ENCODE measurements at places on chromosomes 5 and 9.
A peak's percentile ranks its signal among the peaks of the same experiment; 100 is the strongest.

GRCh38 chr5:112154940-112155686, 264.0 kb downstream of the EPB41L4A start:
- DNase-seq: no peak

GRCh38 chr5:40619421-40619820, 60.3 kb upstream of the PTGER4 start:
- no peak for DNase-seq

DNA sequence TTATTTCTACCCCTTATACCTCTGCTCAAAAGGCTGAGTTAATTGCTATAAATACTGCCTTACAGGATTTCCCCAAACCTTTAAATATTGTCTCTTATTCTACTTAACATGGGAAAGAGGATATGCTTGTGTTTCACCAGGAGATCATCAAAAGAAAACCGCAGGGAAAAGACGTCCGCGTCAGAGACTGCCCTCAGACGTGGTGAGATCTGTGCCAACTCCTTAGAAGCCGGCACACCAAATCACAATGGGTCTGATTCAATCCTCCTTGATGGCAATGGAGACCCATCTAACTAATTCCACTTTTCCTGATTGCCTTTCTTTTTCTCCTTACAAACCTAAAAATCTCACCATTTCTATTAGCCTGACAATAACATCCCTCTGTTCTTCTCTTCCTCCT, 55.0 kb downstream of the SH3PXD2B start:
- peak; percentile 76 for DNase-seq

DNA sequence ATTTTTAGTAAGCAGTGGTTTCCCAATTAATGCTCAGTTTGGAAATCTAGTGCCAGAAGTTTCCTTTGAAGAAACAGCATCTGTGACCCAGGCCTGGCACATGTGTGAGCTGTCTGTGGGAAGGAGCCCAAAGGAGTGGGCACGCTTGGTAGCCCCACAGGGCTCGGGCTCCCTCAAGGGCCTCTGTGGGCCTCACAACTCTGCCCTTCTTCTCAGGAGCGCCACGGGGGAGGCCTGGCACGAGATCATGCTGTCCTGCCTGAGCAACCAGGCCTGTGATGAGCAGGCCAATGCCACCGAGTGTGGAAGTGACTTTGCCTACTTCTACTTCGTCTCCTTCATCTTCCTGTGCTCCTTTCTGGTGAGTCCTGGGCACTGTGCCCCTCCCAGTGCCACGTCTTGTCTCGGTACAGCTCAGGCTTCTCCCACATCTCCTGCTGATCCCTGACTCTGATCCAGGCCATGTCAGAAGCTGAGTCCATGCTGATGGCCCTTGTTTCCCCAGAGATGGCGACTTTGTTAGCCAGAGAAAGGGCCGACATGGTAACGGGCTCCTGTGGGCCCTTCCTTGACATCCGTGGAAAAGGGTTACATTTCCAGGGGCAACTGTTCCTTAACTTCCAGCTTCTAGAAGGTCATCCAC, 200.4 kb downstream of the CACNA1B start:
- DNase-seq: no peak

GRCh38 chr9:84669013-84669287, 579 bp upstream of the NTRK2 start:
- peak; percentile 24 for DNase-seq

DNA sequence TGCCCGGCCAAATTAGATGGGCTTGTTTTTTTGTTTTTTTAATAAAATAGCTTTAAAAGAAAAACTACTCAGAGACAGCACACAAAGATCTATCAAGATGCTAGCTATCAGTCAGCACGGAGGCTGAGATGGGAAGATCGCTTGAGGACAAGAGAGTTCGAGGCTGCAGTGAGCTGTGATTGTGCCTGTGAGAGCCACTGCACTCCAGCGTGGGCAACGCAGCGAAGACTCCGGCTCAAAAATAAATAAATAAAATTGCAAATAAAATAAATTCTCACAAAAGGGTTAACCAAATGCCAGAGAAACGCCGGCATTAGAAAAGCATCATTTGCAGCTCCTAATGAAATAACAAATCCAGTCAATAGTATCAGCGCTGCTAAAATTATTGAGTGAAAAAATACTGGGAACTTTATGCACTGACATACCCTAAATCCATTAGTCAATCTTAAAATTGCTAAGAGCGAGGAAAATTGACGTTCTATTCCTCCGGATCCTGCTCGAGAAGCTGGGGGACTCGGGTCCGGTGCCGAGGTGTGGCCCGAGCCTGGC, 681 bp downstream of the CPLANE1 start:
- DNase-seq: peak; percentile 30

- peak; percentile 71 for DNase-seq
These were observed 99.0 kb downstream of the MUSK start for GRCh38 chr9:110767559-110768063.

- DNase-seq: no peak
These were observed 1.5 kb downstream of the PIP5K1B start for GRCh38 chr9:68706363-68707201.

- no peak for DNase-seq
These were observed 7.4 kb upstream of the GRK6 start for GRCh38 chr5:177419046-177419445.

GRCh38 chr5:6506611-6507010, 58.0 kb downstream of the UBE2QL1 start:
- no peak for DNase-seq

GRCh38 chr5:79795764-79796398, 106.2 kb downstream of the CMYA5 start:
- peak; percentile 35 for DNase-seq

- no peak for DNase-seq
These were observed 78.8 kb downstream of the FSTL4 start for GRCh38 chr5:133533541-133533940.

DNA sequence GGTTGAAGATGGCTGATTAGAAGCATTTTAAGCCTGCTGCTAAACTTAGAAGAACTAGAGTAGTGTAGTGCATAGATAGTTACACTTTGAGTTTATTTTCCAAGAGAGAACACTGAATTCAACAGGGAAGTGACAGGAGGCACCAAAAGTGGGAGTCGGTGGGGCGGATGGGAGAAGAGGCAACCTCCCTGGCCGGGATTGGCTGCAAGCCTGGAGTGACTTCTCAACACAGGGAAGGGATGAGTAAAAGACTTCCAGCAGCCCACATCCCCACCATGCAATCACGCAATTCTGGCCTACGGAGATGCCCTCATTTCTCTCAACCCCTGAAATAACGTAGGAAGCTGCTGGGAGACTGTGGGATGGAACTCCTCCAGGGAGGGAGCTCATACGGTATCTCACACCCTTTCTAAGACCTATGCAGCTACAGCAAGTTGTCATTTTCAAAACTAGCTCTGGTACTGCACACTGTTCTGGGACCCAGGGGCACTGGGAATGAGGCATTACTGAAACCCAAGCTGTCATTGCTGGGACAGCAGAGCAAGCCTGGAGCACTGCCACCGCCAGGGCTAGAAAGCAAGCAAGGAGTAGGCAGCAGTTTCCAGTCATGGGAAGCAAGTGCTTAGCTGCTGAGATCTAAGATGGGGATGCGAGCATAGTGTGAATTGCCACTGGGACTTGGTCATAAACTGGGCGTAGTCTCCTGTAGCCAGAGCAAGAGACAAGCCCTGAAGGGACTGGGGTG, 331.6 kb upstream of the PTGER4 start:
- DNase-seq: no peak

DNA sequence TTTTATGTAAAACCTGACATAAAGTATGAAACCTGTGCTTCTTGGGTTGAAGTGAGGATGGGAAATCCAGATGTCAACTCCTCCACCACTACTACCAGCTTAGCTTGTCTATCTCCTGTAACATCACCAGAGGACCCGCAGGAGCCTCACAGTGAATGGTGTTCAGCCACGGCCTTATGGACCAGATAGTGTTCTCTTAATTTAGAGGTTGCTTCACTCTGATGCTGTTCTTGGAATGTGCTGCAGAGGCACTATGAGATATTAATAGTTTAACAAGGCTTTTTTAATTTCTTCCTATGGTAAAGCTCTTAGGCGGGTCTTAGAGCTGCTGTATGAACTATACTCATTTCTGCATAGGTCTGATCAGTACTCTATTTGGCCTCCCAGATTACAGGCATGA, 27.9 kb downstream of the NFX1 start:
- no peak for DNase-seq

DNA sequence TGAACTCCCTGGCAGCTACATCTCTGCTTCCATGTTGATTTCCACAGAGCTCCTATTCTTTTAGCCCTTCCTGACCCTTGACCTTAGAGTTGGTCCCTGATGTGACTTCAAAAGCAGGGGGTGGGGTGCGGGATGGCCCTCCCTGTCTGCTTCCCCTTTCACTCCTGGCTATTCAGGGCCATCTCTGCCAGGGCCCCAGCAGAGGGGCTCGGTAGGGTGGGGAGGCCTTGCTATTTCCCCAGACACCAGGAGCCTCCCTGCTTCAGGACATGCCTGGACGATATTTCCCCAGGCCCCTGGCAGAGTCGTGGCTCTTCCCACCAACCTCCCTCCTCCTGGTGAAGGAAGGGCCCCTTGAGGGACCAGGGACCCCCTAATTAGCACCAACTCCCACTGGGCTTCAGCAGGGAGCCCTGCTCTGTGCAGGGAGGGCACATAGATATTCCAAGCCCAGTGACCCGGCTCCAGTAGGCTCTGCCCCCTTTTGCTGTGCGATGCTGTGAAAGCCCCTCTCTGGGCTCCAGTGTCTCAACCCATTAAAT, 17.3 kb downstream of the CORO2A start:
- DNase-seq: no peak
